H54 (cell line): ENCODE measurements at places on chromosomes 6 and 20.
A peak's percentile ranks its signal among the peaks of the same experiment; 100 is the strongest.

DNA sequence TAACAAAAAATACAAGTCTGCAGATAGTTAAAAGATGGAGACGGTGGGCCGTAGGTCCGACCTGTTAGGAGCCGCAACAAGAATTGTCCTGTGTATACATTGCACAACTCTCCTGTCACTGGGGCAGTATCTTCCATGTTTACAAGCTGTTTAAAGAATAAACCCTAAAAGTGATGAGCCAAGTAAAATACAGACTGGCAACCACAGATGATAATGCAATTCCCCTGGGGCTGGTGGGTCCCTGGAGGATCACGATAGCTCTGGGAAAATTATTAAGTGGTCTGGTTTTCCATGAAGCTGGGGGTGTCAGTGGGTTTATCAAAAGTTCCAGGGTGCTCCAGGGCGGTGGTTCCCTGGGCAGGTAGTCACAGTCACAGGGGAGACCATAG, 8.1 kb upstream of the FAM50B start:
- DNase-seq: no peak

DNA sequence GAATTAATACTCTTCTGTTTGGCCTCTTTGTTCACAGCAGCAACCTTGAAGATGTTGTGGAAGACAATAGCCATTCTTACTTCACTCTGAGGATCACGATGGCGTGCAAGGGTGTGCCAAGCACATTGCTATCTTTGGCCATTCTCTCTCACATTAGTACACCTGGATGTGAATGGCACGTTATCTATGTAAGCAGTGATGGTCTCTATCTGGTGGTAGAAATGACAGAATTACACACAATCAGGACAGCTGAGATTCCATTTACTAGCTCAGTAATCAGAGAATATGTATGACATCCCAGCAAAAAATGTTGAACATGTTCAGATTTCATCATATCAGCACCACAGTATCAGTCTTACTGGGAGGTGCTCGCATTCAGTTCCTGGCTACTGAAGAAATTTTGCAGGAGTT, 116.2 kb downstream of the LCA5 start:
- DNase-seq: no peak

DNA sequence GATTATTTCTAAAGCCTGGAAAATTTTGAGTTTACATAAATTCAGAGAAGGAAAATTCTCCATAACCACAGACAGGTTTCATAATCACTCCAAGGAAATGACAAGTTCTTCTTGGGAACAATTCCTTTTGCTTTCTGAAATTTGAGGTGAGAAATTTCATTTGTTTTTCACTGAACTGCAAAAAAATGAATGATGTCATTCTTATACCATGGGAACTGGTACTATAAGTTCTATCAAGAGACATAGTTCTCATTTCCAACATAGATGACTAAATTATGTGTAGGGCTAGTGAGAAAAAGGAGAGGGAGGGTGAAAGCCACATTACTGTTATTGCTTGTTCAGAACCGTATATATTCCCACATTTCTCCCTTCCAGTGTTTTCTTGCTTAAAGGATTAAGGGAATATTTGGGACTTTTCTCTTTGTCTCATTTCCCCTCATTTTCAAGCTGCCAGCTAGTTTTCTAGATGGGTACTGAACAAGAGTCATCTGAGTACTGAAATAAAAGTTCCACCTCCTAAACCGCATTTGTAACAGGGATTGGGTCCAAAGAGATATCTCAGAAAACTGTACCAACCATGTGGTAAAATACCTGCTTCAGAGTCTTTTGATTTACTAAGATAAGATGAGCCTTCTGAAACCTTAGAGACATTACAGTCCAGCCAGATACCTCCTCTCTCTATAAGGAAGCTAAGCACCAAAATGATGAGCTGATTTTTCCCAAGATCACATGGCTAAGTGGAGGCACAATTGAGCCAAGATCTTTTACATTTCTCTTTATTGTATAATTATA, 144.3 kb upstream of the PRDM1 start:
- no peak for DNase-seq

GRCh38 chr20:24160563-24161281, 172.1 kb upstream of the GGTLC1 start:
- DNase-seq: peak; percentile 25

DNA sequence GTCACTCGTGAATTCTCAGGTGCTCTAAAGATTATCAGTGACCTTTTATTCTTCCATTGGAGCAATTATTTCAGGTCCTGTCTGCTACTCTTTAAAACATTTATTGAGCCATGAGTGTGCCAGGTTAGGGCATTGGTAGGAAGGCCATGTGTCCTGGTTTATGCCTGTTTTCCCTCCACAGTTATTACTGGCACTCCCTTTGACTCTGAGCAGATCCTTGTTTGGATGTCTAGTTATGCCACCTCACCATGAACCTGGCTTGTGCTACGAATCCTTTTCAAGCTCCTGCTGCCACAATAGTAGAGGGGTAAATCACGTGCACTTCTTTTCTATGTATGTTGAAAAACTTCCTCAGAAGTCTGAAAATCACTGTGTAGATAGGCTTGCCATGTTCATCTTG, 27.4 kb downstream of the CRYBG1 start:
- no peak for DNase-seq

DNA sequence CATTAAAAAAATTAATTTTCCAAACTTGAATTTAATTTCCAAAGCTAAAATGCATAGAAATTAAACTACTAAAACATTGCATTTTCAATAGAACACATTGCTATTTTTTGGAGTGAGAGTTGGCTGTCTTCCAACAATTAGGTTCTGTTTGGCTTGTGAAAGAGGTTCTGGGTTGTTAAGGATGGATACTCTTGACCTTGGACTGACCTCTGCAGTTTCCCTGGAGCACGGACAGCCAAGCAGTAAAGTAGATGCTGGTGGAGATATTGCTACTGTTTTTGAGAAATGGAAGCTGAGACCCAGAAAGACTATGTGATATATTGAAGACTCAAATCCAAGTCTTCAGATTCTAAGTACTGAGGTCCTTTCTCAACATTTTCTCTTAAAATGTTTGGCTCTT, 95.9 kb upstream of the CHD6 start:
- no peak for DNase-seq

GRCh38 chr6:118252474-118252873, 295.6 kb upstream of the PLN start:
- DNase-seq: no peak

DNA sequence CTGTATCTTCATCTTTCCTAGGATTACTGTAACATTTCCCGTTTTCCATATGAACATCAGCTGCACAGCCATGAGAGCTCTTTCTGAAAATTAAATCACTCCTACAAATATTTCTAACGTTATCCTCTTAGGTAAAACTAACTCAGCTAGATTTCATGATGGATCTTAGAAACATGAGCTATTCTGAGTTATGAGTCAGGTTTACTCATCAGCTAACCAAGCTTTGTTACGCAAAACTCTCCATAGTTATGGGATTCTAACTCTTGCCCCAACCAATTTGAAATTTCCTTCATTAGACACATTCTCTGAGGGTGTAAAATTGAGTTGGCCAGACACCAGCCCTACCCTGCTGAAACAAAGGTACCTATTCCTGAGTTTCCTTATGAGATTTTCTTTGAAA, 14.0 kb downstream of the DEFB110 start:
- DNase-seq: peak; percentile 1

- no peak for DNase-seq
Observed at GRCh38 chr20:43840382-43841070, 74.1 kb upstream of the TOX2 start.

DNA sequence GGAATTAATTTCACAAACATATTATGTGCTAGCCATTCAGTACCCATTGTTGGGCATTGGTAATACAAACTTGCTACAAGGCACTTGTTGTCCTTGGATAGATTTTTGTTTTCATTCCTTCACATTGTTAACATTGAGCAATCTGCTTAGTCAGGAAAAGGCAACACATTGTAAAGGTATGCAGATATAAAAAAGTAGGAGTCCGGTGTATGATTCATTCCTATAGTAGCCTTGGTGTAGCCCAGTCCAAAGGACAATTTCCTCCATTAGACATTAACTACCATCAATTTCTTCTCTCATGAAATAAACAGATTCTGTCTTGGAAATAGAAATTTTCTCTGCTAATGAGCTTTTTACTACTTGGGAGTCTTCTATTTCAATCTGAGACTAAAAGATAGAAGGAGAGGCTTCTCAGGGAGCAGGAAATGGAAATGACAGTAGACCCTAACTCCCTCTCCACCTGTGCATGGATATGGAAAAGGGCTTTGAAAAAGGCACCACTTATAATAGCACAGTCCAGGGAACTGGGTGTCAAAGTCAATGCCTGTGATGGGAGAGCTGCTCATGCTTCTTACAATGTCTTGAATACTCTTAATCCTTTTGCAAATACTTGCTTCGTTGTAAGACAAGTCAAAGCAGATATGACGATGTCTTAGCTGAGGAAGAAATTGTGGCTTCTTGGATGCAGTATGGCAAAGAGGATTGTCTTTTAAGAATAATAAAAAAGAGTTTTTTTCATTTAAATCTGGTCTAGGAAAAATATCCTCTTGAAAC, 369.4 kb upstream of the CITED2 start:
- peak; percentile 17 for DNase-seq

GRCh38 chr6:27452496-27452897, 20.4 kb downstream of the ZNF184 start:
- DNase-seq: no peak

- no peak for DNase-seq
Observed at GRCh38 chr6:123524781-123525180, 112.0 kb downstream of the TRDN start.

GRCh38 chr6:85047818-85048217, 283.4 kb upstream of the TBX18 start:
- DNase-seq: no peak

DNA sequence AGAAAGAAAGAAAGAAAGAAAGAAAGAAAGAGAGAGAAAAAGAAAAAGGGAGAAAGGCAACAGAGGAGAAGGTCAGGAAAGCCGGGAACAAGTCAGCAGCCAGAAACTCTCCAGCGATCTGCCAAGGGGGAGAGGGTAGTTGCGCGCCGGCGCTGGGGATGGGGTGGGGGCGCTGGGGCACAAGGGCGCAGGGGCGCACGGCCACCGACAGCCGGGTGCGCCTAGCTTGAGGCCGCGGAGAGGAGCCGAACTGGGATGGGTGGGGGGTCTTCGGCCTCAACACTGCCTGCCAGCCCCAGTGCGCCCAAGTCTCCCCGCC, 533 bp upstream of the RSPO3 start:
- DNase-seq: no peak

- no peak for DNase-seq
Observed at GRCh38 chr20:61573415-61574305, 321.6 kb downstream of the CDH4 start.

GRCh38 chr6:86016077-86016476, 373.4 kb upstream of the SYNCRIP start:
- DNase-seq: no peak

GRCh38 chr20:19934792-19935491, 82.2 kb upstream of the NAA20 start:
- DNase-seq: no peak

DNA sequence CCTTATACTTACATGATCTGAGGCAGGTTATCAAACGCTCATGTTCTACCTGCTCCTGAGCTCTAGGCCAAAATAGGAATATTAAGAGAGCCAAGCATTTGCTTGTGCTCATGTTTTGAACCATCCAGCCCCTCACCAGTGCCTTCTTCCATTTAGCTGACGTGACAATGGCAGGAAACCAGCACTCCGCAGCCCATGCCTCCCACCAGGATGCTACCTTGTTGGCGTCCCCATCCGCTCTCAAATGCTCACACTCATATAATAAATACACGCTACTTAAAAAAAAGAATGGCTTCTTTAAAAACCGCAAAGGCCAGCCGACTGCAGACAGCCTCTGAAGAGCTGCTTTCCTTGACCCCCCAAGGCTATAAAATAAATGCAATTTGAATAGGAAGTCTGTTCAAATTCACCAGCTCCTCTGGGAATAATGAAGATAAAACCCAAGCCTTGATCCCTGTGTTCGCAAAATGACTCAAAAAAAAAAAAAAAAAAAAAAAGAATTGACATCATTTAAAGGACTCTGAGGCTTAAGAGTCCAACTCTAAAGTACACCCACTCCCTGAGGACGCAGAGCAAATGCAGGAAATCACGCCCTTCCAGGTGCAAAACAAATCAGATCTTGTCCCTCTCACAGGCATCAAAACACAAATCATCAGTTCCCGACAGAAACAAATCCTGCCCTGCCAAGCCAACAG, 29.0 kb downstream of the RNASET2 start:
- DNase-seq: no peak

GRCh38 chr20:4912380-4913142, 88.7 kb downstream of the SLC23A2 start:
- DNase-seq: no peak

DNA sequence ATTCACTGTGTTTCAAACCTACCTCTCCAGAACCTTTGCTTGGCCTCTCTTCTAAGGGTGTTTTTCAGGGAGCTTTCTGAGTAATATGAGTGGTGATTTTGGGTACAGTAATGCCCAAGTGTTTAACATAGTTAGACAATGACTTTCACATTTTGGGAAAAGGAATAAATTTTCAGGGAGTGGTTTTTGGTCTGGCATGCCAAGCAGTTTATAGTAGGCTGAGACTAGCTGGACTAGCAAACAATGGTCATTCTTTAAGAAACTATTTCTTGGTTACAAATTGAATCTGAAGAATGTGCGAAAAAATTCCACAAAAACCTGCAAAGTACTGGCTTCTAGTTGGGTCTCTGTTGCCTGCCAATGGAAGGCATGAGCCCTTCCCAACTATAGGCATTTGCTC, 15.4 kb downstream of the FNDC1 start:
- DNase-seq: no peak

DNA sequence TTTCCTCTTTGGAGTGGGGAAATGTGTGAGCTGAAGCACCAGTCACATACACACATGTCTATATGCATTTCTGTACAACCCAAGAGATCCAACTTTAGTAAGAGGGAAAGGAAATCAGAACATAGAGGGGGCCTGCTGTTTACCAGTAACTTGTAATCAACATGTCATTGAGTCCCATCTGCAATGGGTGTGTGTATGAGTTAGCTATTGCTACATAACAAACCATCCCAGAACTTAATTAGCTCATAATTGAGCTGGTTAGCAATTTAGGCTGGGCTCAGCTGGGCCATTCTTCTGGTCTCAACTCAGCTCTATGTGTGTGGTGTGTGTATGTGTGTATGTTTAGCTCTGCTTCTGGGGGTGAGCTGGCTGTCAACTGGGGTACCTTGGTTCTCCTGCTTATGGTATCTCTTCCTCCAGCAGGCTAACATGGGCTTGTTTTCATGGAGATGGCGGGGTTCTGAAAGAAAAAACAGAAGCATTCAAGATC, 10.3 kb upstream of the RPP40 start:
- DNase-seq: no peak
